ENCODE measurements at places on chromosomes 6 and 20. TPM values are rescaled to one million over a fixed set of nuclear protein-coding genes. Genes with fewer than 3 reads are reported as not detected.

- H3K4me1 ChIP-seq = no peaks in the 10 kb centered on the region
- no peak overlapping the region for H3K27ac ChIP-seq
- H3K27me3 ChIP-seq = no peaks in the 10 kb centered on the region
Observed at GRCh38 chr6:104789770-104790190, 69.9 kb downstream of the HACE1 start.

The ACOT13 gene
- 19.7 TPM for total RNA-seq

The SLC17A3 gene
- total RNA-seq = 0.36 TPM

DNA sequence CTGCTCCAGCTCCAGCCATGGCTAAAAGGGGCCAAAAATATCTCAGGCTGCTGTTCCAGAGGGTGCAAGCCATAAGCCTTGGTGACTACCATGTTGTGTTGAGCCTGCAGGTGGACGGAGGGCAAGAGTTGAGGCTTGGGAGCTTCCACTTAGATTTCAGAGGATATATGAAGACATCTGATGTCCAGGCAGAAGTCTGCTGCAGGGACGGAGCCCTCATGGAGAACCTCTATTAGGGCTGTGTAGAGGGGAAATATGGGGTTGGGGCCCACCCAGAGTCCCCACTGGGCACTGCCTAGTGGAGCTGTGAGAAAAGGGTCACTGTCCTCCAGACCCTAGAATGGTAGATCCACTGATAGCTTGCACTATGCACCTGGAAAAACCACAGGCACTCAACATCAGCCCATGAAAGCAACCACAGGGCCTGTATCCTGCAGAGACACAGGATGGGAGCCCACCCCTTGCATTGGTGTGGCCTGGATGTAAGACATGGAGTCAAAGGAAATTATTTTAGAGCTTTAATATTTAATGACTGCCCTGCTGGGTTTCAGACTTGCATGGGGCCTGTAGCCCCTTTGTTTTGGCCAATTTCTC, 70.5 kb downstream of the NINL start:
- no peak for DNase-seq
- no peak overlapping the region for H3K4me3 ChIP-seq
- H3K4me1 ChIP-seq = no peaks in the 10 kb centered on the region
- no peaks in the 10 kb centered on the region for H3K27me3 ChIP-seq
- H3K27ac ChIP-seq = no peak overlapping the region
- no peaks in the 10 kb centered on the region for H3K36me3 ChIP-seq

DNA sequence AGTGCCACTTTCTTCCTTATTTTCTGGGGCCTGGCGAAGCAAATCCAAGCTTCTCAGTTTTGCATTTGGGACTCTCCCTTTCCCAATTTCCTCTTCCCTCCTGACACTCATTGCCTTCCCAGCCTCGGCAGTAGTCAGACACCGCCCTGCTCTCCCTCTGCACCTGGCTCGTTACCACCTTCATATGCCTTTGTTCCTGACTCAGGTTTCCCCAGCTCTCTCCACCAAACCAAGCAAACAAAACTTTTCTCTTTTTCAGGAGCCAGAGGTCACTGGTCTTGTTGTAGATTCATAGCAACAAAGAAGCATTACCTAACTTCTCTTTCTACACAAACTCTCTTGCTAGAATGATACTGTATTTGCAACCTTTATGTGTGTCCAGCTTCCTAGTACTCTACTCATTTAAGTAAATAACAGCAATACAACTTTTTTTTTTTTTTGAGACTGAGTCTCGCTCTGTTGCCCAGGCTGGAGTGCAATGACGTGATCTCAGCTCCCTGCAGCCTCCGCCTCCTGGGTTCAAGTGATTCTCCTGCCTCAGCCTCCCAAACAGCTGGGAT, 9.0 kb upstream of the ZC3H12D start:
- no peak overlapping the region for H3K27ac ChIP-seq
- no peaks in the 10 kb centered on the region for H3K36me3 ChIP-seq
- H3K27me3 ChIP-seq = no peaks in the 10 kb centered on the region
- no peaks in the 10 kb centered on the region for H3K4me1 ChIP-seq
- no peak for DNase-seq
- no peak overlapping the region for H3K4me3 ChIP-seq

- H3K27me3 ChIP-seq = no peaks in the 10 kb centered on the region
- peak overlapping the region; percentile 24 for H3K27ac ChIP-seq
- no peaks in the 10 kb centered on the region for H3K36me3 ChIP-seq
- peaks cover 12% of the 10 kb centered on the region for H3K4me1 ChIP-seq
- no peak overlapping the region for H3K4me3 ChIP-seq
Observed at GRCh38 chr6:144327081-144327480, 41.9 kb downstream of the UTRN start.

DNA sequence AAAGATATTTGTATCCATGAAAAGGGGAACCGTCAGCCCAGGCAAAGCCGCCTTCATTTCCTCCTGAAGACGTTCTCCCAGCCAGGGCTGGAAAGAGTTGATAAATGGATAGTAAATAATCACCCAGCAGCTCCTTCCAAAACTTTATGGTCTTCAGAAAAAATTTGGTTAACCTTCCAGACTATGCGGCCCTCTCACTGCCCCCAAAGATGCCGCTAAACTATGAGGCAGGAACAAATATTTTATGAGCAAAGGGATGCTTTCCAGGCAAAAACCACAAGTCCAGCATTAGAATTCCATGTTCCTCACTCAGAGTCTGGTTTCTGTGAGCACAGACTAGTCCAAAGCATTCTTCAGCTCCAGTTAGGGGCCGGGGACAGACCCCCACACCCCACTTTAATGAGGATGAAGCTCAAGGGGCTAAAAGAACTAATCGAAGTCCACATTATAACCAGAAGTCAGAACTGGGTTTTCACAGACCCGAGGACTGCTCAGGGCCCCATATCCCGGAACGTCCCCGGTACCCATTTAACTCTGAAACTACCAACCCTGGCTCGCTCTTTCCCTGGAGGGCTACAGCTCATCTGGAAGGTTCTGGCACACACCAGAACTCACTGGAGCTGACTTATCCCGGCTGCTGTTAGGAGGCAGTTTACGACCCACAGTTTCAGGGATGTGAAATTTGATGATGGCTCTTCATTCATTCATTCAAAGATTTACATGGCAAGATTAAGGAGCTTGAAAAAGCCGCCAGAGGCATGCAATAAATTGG, 29.4 kb downstream of the BMP7 start:
- H3K4me1 ChIP-seq = peaks cover 11% of the 10 kb centered on the region
- H3K36me3 ChIP-seq = no peaks in the 10 kb centered on the region
- DNase-seq = no peak
- H3K4me3 ChIP-seq = no peak overlapping the region
- H3K27me3 ChIP-seq = no peaks in the 10 kb centered on the region
- peak overlapping the region; percentile 65 for H3K27ac ChIP-seq

- H3K4me1 ChIP-seq = peaks cover 6% of the 10 kb centered on the region
- H3K27ac ChIP-seq = no peak overlapping the region
- DNase-seq = no peak
- no peak overlapping the region for H3K4me3 ChIP-seq
- no peaks in the 10 kb centered on the region for H3K36me3 ChIP-seq
Observed at GRCh38 chr6:170434117-170434820, 118.8 kb downstream of the PSMB1 start.

GRCh38 chr20:13338097-13338661, 117.1 kb downstream of the ISM1 start:
- H3K27ac ChIP-seq = no peak overlapping the region
- peaks cover 21% of the 10 kb centered on the region for H3K4me1 ChIP-seq
- no peaks in the 10 kb centered on the region for H3K36me3 ChIP-seq

The TSBP1 gene
- not detected for total RNA-seq

The AIG1 gene
- total RNA-seq = 103 TPM

- H3K27me3 ChIP-seq = no peaks in the 10 kb centered on the region
- no peaks in the 10 kb centered on the region for H3K36me3 ChIP-seq
- peak; percentile 79 for DNase-seq
- peaks cover 27% of the 10 kb centered on the region for H3K4me1 ChIP-seq
- H3K27ac ChIP-seq = peak overlapping the region; percentile 71
- no peak overlapping the region for H3K4me3 ChIP-seq
Observed at GRCh38 chr20:49768204-49769047, 44.2 kb upstream of the SLC9A8 start.

GRCh38 chr6:15735567-15736265, 72.9 kb upstream of the DTNBP1 start:
- peak; percentile 69 for DNase-seq
- H3K4me3 ChIP-seq = no peak overlapping the region
- peaks cover 9% of the 10 kb centered on the region for H3K4me1 ChIP-seq
- H3K27ac ChIP-seq = peak overlapping the region; percentile 89
- H3K36me3 ChIP-seq = no peaks in the 10 kb centered on the region

Data from hepatocyte (in vitro differentiated cells).